Stimulated activated CD8-positive, alpha-beta memory T cell treated with anti-CD3 and anti-CD28 coated beads, Interleukin-7, amount 100 ng/mL, for 48 hours (primary cell): ENCODE measurements at places on chromosomes 3 and 15.

DNA sequence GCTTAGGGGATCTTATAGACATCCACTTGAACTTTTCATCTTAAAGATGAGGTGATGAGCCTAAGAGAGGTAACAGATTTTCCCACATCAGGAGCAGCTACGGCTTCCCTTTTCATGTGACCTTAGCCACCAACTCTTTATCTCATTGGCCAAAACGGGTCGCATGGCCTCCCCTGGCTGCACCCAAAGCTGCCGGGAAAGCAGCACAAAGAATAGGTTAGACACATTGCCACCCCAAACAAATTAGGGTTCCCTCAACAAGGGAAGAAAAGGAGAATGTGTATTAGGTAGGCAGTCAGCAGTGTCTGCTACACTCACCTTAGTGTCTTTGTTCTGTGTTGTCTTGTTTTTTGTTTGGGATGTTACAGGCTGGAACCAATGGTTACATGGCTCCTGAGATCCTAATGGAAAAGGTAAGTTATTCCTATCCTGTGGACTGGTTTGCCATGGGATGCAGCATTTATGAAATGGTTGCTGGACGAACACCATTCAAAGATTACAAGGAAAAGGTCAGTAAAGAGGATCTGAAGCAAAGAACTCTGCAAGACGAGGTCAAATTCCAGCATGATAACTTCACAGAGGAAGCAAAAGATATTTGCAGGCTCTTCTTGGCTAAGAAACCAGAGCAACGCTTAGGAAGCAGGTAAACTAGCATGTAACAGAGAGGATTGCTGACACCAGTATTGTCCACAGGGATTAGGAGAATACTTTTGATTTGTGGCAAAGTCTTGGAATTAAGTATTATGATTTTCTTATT, 44.2 kb downstream of the GRK7 start:
- DNase-seq = no peak

- no peak for DNase-seq
Measured at GRCh38 chr3:55330355-55330754, 156.8 kb downstream of the WNT5A start.

GRCh38 chr3:30658328-30659052, 52.1 kb downstream of the TGFBR2 start:
- no peak for DNase-seq

DNA sequence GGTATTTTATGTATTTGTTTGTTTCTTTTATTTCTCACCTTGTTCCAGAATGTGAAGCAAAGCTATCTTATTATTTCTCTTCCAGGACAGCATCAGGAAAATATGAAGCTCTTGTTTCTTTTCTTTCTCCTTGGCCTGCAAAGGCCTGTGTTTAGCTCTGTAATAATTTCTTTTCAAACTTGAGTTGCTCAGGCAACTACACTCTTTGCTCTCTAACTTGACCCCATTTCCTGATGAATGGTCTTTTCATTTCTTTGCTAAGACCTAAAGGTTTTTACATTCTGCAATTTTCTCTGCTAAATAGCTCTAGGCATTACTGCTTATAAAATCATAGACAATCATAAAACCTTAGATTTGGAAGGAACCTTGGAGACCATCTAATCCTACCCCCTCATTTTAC, 26.2 kb upstream of the ZNF770 start:
- no peak for DNase-seq
